ENCODE measurements at places on chromosomes 7 and 10.

DNA sequence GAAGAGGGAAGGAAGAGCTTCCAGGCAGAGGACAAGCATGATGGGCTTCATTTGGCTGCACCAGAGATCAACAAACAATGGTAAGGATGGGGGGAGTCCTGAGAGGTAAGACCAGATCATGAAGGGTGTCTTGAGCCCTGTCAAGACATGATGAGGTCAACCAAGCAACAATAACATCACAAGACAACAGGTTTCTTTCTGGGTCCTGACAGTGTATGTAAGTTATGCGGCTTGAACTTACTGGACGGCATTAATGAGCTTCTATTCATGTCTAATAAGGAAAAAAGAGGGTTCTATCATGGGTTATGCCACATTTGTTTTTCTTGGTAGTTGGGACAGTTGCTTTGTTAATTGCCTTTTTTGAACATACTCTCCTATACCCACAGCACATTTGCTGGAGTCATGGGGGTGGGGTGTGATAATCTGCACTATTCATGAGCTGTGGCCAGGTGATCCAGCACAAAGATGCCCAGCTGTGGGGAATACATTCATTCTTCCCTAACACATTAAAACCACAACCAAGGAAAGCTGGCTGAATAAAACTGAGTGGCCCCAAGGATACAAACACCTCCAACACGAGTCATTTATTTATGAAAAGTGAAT, 168.8 kb upstream of the KLF14 start:
- no peak for DNase-seq

GRCh38 chr10:74752371-74753040, 73.9 kb upstream of the KAT6B start:
- DNase-seq = no peak

DNA sequence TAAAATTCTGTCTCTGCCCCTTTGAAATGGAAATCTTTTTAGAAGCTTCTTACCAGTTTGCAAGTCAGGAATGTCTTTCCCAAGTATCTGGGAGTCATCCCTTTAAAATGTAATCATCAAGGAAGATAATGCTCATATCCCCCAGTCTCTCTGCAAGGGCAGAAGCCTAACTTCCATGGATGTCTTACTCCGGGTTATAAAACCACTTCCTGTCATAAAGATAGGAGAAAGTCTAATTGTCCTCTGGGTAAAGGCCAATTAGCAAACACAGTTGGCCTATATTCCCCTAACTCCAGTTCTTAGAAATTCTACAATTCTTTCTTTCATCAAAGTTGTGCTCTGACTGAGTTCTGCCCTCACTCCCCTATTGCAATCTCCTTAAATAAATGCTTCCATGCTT, 1631.5 kb upstream of the LRRTM3 start:
- no peak for DNase-seq

- DNase-seq = no peak
Observed at GRCh38 chr7:70597066-70597465, 534.9 kb upstream of the GALNT17 start.

- DNase-seq = no peak
Observed at GRCh38 chr10:70494536-70494935, 16.0 kb downstream of the PALD1 start.

- DNase-seq = no peak
Observed at GRCh38 chr7:116576350-116577319, 51.8 kb downstream of the CAV1 start.

DNA sequence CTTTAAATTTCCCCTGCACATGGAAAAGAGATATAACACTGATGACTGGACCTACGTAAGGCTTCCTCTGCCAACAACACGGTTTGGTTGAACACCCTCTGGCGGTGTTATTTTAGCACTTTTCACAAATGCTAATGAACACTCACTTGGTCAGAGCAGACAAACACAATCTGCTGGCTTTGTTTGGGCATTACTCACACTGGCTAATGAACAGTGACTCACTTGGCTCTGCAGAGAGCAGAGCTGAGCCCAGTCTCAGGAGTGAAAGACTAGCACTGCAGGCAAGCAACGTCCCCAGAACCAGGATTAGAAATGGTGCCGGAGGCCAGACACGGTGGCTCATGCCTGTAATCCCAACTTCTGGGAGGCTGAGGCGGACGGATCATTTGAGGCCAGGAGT, 430.8 kb downstream of the PLXNA4 start:
- no peak for DNase-seq

- DNase-seq = no peak
Observed at GRCh38 chr10:96271016-96271815, at the start of gene BLNK. Gene BLNK (minus strand): TSS chr10:96271569. CDS start chr10:96271398, 171 bp downstream.

- no peak for DNase-seq
Observed at GRCh38 chr7:84454174-84454959, 259.8 kb upstream of the SEMA3A start.

- DNase-seq = no peak
Observed at GRCh38 chr7:92076509-92076908, 57.8 kb downstream of the CYP51A1 start.

DNA sequence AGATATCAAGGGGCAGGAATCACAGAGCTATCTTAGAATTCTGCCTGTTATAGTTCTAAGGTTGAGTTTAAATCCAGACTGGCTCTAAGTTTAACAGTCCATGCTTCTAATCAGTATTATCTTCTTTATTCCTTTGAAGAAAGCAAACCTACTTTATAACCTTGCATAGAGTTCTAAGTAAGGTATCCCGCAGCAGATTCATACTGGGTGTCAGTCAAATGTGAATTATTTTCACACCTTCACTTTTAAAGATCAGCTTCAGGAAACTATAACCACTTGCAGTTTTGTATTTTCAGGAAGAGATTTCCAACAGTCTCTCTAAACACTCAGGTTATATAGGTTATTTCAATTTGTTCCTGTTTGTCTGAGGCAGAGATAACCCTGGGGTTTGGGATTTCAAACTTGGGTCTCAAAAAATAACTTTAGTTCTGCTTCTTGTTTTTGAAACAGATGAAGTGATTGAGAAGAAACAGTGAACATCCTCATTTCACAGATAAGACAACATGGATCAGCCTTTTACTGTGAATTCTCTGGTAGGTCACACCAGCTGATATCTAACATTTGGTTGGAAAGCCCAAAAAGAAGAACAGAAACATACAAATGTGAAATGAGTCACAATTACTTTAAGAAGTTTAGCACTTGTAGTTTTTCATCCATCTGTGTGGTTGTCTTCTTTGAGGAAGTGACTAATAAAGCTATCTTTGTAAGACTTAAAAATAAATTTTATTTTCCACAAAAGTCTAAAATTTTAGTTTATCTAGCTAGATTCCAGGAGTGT, 21.4 kb downstream of the STAMBPL1 start:
- no peak for DNase-seq

- DNase-seq = no peak
Observed at GRCh38 chr7:26508481-26508880, 216.8 kb downstream of the SNX10 start.

DNA sequence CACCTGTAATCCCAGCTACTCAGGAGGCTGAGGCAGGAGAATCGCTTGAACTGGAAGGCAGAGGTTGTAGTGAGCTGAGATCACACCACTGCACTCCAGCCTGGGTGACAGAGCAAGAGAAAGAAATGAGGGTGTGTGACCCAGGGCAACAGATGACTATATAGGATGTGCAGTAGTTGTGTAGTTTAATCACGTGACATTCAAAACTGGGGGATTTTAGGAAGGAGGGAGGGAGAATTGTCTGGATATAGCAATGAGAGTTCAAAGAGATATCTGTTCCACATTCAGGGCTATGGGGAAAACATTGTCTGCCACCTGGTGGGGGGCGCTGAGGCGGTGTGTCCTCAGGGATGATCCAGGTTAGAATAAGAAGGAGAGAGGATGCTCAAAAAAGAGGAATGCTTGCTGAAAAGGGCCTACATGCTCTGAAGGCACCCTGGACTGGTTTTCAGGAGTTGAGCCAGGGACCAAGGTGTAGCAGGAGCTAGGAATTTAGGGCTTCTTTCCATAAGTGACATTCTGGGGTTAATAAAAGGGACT, 7.8 kb upstream of the ZYX start:
- no peak for DNase-seq

GRCh38 chr10:99442394-99442793, 12.0 kb upstream of the GOT1 start:
- no peak for DNase-seq

GRCh38 chr7:24508316-24508715, 64.9 kb upstream of the PALS2 start:
- no peak for DNase-seq

DNA sequence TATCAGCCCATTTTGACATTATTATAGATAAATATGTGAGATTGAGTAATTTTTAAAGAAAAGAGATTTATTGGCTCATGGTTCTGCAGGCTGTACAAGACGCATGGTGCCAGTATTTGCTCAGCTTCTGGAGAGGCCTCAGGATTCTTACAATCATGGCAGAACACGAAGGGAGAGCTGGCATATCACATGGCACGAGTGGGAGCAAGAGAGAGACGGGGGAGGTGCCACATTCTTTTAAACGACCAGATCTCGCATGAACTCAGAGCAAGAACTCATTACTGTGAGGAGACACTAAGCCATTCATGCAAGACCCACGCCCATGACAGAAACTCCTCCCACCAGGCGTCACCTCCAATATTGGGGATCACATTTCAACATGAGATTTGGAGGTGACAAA, 40.1 kb upstream of the ZNF488 start:
- no peak for DNase-seq

DNA sequence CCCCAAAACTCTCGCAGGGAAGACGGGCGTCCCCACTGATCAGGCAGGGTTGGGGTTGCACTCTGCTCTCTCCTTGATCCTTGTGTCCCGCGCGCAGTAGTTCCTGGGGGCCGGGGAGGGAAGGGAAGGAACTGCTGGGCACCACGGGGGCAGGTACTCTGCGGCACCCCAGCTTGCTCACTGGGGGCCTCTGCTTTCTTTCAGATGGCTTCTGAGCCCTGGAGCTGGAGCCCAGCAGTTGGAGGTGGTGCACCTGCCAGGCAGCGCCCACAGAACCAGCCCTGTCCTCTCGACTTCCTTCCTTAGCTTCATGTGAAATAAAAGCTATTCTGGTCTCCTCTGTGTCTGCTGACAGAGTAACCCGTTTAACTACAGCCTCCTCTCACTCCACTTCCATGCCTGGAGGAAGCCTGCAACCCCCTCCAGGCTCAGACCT, 12.2 kb downstream of the PLAC9 start:
- DNase-seq = no peak

DNA sequence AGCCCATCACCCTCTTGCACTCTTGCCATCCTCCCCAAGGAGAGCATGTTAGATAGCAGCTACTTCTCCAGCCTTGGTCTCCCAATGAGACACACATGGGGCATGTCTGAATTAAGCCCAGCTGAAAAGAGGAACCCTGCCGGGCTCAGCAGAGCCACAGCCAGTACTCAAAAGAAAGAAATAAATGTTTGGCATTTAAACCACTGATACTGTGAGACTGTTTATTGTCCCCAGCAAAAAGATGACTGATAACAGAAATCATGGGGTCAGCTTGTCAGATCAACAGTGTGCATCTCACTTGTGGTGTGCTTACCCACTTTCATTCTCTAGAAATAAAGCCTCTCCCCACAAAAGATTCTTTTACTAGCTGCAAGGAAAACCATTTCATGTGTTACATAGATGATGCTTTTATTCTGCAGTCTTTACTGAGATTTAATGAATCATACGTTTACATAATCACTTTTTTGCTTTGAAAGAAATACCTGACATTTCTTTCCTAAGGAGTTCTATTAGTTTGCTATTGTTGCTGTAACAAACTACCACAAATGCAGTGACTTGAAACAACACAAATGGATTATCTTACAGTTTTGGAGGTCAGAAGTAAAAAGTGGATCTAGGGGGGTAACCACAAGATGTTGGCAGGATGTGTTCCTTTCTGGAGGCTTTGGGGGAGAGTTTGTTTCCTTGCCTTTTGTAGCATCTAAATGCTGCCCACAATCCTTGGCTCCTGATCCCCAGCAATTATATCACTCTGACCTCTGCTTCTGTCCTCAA, 20.9 kb downstream of the ANKRD7 start:
- no peak for DNase-seq

DNA sequence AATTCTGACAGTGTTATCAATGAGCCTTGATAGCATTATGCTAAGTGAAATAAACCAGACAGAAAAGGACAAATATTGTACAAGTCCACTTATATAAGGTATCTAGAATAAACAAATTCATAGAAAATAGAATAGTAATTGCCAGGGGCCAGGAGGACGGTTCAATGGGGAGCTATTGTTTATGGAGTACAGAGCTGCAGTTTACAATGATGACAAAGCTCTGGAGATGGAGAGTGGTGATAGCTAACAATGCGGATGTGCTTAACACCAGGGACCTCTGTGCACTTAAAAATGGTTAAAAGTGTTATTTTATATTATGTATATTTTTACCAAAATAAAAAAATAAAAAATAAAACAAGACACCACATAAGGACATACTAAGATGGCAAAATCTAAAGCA, 46.1 kb upstream of the ZNF33B start:
- DNase-seq = no peak

DNA sequence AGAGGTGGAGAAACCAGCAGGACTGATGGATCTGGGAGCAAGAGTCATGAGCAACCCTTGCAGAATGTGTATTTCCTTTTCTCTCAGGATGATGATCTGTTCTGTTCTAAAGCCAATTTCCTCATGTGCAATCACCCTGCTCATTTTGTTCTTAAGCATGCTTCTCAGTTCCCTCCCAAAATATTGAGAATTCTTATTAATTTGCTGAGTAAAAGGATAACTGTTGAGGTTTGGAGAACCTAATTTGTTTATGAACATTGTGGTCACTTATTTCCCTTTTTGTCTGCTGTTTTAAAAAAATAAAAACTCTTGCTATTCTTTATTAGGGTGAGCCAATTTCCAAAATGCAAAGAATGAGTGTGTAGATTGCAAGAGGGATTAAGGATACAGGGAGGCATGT, 106.8 kb downstream of the APBB1IP start:
- DNase-seq = no peak

DNA sequence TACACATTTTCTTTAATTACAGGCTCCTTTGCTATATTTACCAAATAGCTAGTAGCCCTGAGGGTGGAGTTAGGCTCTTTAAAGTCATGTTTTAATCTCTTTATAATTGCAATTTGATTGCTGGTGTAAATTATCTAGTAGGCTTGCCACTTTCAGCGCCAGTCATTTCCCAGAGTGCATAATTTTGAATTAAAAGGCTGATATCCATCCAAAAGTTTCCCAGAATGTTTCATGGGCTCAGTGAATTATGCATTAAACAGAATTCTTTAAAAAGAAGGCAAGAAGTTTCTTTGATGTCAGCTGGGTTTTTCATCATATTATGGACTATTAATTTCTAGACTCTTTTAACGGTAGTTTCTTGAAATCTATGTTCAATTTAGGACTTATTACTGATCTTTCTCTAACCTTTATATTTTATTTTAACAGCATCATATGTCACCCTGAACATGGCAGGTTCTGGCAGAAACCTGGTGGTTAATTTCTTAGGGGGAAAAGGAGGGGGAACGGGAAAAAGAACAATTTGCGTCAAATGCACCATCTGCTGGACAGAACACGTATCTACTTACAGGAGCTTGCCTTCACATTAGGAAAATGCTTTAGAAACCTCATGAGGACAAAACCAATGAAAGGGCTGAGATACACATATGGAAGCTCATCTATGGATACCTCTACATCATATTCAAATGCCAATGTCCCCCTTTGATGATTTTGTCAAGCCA, 171.1 kb downstream of the GRM3 start:
- no peak for DNase-seq

Data from stimulated activated CD4-positive, alpha-beta T cell treated with anti-CD3 and anti-CD28 coated beads, Interleukin-1b, Interleukin-23, amount 100 ng/mL, for 1 hour (primary cell).